Erythroblast (primary cell): ENCODE measurements at places on chromosomes 7 and 10.
A peak's percentile ranks its signal among the peaks of the same experiment; 100 is the strongest.

- no peak for DNase-seq
Measured at GRCh38 chr10:71432956-71433767, 36.4 kb downstream of the CDH23 start.

DNA sequence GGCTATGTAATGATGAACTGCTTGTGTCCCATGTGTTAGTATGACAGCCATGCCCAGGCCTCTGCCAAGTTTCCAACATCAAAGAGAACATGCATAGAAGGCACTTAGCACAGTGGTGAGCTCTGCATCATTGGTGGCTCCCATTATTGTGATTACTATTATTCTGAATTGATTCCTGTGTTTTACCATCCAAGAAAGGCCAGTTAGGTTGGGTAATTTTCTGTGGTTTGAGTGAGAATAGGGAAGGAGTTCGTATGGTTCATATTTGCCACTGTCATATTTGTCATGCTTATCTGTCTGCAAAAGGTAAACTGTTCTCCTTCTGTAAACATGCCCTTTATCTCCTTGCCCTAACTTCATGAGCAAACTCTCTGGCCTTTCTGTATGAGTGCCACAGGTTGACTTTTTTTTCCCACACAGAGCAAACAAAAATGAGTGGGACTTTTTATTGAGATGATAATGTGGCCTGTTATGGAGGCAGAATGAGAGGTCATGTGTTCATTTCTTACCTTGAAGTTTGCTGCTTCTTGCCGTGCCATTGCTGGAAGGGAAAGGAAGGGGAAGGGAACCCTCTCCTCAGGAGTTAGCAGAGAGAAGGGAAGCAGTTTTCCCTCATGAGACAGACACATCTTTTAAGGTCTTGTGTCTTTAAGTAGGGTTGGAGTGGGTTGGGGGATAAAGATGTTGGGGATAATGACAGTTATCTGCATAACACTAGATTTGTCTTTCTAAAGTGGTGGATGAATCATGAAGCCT, 301.9 kb downstream of the LRMDA start:
- no peak for DNase-seq

GRCh38 chr7:36546331-36546730, 156.7 kb downstream of the ANLN start:
- DNase-seq = no peak

DNA sequence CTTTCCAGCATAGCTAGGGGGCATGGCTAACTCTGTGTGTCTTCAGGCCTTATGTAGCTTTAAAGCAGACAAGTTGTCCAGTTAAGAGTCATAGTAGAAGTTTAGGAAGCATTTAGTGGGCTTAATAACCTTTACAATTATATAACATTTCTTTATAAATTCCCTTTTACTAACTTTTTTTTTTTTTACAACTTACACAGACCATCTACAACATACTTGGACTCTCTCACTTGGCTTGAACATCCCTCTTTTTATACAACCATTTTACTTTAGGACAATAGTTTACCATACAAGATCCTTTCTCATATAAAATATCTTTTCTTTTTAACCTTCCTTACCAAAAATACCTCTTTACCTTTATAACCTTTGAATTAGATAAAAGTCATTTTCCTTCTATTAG, 26.3 kb downstream of the SP4 start:
- DNase-seq = peak; percentile 26

GRCh38 chr10:73601486-73601921, 10.4 kb upstream of the USP54 start:
- DNase-seq = no peak

GRCh38 chr7:27185013-27185853, at the start of gene HOXA11:
HOXA11 (minus strand) TSS chr7:27185232; CDS start chr7:27185144, 88 bp downstream.
- no peak for DNase-seq

DNA sequence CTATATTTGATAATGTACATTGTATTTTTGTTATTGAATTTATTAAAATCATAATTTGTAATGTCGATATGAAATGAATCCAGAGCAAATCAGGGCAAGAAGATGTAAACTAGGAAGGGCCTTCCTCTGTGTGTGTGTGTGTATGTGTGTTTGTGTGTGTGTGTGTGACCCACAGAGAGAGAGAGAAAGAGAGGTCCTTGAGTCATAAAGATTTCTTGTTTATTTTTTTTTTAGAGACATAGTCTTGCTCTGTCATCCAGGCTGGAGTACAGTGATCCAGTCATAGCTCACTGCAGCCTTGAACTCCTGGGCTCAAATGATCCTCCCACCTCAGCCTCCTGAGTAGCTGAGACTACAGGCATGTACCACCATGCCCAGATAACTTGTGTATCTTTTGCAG, 50.7 kb downstream of the INPP5F start:
- DNase-seq = no peak

DNA sequence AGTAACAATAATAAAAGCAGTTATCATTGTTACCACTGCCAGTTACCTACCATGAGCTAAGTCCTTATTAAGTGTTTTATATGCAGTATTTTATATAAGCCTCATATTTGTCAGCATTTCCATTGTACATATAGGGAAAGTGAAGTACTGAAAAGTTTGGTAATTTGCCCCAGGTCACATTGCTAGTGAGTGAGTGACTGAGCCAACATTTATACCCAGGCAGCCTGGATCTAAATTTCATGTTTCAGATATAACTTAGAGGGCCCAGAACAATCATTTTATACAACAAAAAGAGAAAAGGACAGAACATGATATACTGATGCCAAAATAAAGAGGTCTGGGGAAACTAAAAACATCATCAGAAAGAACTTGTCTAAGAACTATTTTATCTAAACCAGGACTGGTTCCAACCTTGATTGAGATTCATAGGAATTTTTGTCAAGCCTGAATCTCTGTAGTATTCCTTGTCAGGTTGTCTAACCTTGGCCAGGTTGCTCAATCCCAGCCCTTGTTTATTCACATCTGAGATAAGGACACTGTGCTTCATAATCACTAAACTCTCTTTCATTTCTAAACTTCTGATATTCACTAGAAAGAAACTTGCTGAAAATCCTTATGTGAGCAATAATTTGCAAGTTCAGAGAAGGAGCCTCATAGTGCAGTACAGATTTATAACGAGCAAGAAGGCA, 308.2 kb downstream of the IPMK start:
- no peak for DNase-seq

DNA sequence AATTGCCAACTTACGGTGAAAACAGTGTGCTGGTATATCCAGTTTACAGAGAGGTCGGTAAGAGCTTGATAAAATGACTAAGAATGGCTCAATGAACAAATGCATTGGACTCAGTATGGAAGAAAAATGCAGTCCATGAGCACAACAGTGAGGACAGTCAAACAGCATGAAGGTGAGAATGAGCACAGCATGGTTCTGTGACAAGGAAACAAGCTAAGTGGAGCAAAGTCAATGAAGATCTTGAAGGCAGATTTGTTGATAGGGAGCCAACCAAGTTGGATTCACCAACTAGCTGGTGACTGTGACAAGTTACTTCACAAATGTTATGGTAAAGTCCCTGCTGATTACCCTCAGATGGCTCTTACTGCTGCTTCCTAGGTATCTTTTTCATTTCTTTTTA, 75.9 kb downstream of the SHOC2 start:
- peak; percentile 17 for DNase-seq

- DNase-seq = no peak
Measured at GRCh38 chr7:131681961-131682360, 125.5 kb upstream of the PODXL start.

- DNase-seq = no peak
Measured at GRCh38 chr10:29285624-29286051, 3.2 kb upstream of the LYZL1 start.

DNA sequence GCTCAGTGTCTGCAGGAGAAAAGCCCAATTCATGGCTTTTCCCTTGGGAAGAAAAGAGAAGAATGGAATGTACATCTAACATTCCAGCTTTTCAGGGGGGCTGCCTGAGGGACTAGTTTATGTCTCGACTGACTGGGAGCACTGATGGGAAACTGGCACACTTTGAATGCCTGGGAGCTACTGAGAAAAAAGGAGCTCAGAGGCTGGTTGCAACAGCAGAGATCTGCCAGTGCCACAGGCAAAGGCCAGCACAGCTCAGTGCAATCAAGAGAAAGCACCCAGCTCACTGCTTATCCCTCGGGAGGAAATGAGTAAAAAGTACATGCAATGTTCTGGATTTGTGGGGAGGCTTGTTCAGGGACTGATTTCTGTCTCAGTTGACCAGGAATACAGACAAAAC, 226.2 kb downstream of the COBL start:
- DNase-seq = no peak

- peak; percentile 62 for DNase-seq
Measured at GRCh38 chr10:96695366-96695765, 24.9 kb downstream of the PIK3AP1 start.

- DNase-seq = no peak
Measured at GRCh38 chr7:35550831-35551230, 144.1 kb downstream of the HERPUD2 start.

DNA sequence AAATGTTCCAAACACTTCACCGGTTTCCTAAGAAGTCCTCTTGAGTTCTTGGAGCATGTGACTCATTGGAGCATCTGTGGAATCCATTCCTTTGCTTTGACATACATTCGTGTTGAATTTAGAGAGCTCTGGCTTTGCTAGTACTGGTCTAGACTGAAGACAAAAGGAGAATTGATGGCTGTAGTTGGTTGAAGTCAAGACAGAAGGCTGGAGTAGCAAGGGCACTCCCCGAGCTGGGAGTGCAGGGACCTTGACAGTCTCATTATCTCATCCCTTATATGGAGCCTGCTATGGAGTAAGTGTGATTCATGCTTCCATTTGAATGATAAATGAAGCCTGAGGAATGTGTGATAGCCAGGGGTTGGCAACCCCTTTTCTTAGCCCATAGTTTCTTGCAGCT, 1249.1 kb downstream of the TYW1 start:
- DNase-seq = no peak

DNA sequence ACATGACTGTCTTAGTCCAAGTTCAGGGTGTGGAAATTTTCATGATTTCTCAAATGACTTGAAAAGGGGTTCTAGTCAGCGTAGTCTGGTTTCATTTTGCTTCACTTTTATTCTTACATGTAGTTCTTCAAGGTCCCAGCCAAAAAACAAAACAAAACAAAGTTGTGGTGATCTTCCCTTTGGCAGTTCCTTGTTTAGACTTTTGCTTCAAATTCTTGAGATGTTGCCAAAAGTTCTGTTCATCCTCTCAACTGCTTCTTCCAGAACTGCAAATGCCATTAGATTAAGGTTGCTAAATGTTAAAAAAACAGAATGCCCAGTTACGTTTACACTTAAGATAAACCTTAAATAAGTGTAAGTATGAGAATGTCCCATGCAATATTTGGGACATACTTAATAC, 370.8 kb upstream of the LRRTM3 start:
- no peak for DNase-seq

DNA sequence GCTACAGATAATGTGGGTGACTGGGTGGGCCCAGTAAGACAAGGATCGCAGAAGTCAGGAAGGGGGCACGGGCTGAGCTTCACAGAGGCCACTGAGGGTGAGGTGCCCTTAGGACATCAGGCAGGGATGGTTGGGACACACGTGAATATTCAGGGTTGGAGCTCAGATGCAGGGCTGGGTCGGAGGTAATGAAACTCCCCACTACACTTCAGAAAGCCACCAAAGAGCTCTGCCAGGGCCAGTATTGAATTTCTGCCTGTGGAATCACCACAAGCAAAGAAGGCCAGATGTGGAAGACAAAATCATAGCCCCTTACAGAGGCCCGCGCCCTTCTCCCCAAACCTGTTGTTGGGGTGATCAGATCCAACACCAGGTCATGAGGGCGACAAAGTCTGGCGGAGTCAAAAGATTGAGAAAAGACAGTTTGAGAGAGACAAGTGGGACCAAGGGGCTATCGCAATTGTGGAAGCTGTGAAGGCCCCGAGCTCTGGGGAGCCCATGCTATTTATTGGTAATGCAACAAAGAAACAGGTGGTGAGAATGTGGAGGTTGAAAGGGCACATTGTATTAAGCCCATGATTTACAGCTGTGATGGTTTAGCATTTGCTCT, 42.4 kb downstream of the STRA8 start:
- DNase-seq = no peak

- no peak for DNase-seq
Measured at GRCh38 chr10:63273577-63273976, 140.4 kb downstream of the NRBF2 start.

GRCh38 chr7:105149827-105150226, 135.8 kb downstream of the KMT2E start:
- DNase-seq = no peak

- peak; percentile 83 for DNase-seq
Measured at GRCh38 chr10:69515699-69516259, 57.4 kb downstream of the NEUROG3 start.

DNA sequence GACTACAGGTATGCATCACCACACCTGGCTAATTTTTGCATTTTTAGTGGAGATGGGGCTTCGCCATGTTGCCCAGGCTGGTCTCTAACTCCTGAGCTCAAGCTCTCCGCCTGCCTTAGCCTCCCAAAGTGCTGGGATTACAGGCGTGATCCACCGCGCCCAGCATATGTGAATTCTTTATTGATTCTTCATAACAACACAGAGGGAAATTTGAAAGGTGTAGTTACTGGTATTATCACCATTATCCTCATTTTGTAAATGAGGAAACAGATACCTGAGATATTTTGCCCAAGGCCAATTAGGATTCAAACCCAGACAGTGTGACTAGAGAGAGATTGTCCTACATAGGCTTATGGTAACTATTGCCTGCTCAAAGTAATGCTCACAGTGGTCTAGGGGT, 22.6 kb downstream of the TCF7L2 start:
- DNase-seq = no peak

DNA sequence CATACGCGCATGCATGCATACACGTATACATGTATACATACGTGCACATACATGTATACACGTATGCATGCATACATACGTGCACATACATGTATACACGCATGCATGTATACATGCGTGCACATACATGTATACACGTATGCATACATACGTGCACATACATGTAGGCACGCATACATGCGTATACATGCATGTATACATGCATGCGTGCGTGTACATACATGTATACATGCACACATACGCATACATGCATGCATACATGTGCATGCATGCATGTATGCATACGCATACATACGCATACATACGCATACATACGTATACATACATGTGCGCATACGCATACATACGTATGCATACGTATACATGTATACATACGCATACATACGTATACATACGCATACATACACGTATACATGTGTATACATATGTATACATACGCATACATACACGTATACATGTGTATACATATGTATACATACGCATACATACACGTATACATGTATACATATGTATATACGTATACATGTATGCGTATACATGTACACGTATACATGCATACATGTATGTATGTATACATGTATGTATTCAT, 19.0 kb upstream of the MTURN start:
- peak; percentile 64 for DNase-seq

- no peak for DNase-seq
Measured at GRCh38 chr7:106592282-106593027, 68.5 kb downstream of the CCDC71L start.

DNA sequence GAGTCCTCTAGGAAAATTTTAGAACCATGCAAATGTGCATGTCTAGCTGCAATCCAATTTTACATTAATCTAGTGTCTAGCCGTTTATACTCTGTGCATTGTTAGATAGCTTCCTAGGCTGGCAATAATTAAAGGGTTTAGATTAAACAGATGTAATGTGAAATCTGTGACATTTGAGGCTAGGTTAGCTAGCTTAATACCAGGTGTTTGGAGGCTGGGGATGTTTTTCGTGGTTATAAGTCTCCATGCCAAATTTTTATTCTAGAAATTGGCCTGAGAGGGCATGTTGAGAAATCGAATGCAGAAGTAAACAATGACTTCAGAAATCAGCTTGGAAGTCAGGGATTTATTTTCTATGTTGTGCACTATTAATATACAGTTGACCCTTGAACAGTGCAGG, 94.2 kb downstream of the ST7 start:
- no peak for DNase-seq

- no peak for DNase-seq
Measured at GRCh38 chr7:95279417-95279816, 44.9 kb downstream of the PON1 start.

- no peak for DNase-seq
Measured at GRCh38 chr7:28481091-28481926, 69.0 kb downstream of the CREB5 start.
